ENCODE measurements at places on chromosomes 11 and 22.

GRCh38 chr11:111635706-111636045 is 33.4 kb downstream of the SIK2 start:
- DNase-seq: no peak

- no peak for DNase-seq
Measured at GRCh38 chr11:15334766-15335165, 220.0 kb downstream of the INSC start.

GRCh38 chr11:113773092-113773415 is 438 bp downstream of the ZW10 start:
- DNase-seq: no peak

DNA sequence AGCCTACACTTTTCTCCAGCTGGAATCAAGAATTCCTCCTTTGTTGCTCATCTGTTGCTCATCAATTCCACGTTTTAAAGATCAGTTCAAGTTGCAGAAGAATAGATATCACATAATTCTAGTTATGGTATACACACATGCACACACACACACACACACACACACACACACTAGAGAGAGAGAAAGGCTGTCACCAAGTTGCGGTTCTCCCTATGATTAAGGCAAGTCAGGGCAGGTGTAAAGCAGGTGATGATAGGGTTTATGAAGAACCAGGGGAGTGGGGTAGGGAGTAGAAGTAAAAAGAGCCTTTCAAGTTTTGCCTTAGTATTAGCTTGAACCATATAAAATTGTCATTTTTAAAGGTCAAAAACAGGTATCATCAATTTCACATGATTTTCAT is 31.7 kb upstream of the TMPRSS4 start:
- no peak for DNase-seq

GRCh38 chr11:116202922-116203321 is 569.9 kb downstream of the BUD13 start:
- DNase-seq: no peak

DNA sequence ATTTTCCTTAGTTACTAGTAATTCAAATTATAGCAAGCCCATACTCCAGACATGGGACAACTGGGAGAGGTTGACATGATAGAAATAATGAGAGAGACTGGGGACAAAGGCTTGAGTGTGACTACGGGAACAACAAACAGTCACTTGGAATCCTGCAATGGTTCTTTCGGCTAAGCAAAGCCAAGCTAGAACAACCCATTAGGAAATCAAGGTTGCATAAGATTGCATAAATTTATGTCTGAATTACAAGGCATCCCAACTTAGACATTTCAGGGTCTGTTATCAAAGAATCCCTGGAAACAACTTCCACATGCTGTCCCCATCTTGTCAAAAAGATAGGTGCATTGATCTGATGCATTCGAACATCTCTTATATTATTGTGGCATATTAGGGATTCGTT is 10.2 kb upstream of the NRGN start:
- DNase-seq: no peak

DNA sequence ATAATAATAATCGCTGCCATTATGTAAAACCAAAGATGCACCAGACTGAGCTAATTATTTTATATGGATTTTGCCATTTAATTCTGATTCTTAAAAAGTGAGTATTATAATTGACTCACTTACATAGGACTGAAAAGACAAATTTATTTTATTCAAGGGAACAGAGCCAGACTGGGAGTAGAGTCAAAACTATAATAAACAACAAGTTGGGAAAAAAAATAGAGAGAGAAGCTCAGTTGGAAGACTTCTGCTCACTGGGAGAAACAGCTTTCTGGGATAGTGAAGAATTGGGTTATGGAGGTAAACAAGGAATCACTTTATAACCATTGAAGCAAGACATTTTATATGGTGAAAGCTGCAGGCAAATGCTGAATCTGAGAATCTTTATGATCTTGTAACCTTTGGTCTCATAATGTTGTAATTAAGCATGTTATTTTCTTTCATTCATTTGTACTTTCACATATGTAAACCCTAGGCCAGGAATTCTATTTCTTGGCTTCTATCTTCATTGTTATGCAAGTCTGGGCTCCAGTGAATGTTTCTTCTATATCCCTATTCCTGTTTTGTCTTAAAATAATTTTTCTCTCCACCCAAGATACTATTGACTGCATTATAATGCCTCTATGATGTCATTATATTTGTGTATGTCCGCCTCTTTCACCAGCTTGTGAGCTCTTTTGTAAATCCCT is 725.3 kb upstream of the CCDC179 start:
- no peak for DNase-seq

DNA sequence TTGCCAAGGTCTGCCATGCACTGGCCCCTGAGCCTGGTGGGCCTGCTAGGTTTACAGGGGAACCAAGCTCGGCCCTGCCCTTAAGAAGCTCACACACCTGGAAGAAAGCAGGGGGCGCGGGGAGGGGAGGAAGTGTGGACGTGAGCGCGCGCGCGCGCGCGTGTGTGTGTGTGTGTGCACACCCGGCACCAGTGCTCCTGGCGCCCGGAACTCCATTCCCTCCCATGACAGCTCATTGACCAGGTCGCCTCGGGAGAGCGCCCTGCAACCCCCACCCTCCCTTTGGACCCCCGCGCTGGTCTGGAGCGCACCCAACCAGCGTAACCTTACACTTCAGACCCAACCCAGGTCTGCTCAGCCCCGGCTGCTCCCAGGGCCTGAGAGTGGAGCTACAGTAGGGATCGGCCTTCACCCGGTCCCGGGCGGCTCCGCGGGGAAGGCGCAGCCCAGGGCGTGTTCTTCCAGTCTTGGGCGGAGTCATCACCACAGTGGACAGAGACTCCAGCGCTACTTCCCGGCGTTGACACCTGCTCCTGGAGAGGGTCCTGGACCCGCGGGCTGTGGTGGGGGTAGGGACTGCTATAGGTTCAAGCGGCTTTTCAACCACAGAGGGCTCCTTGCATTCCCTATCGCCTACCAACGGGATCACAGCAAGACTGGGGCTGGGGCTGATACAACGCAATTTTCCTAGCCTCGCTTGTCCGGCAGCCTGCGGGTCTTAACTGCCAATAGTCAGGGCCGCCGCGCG is 1.5 kb downstream of the GALNT18 start:
- DNase-seq: no peak

DNA sequence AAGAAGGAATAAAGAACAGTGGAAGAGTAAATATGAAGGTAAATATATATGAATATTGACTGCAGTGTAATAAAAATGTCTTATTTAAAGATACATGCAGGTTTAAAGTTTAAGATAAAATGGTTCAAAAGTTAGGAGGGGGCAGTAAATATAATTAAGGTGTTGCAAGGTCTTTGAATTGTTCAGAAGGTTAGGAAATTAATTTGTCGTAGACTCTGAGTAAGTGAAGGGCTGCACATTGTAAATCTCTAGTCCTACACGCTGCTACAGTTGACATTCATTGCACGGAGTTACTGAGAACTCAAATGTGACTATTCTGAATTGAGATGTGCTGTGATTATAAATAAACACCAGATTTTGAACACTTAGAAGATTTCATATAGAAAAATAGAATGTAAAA is 69.8 kb upstream of the PRODH start:
- no peak for DNase-seq

DNA sequence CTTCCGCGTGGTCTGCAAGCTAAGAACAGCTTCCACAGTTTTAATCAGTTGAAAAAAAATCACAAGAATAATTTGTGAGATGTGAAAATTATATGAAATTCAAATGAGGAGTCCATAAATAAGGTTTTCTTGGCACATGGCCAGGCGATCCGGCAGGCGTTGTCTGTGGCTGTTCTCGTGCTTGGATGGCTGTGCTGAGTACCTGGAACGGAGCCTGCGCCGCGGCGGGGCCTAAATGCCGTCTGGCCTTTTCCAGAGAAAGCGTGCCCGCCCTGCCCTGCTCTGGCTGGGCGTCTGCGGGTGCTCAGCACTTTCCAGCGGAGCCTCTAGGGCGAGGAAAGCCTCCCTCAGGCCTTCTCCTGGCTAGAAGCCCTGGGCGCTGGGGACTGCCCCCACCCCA is 41.8 kb downstream of the OSBPL5 start:
- DNase-seq: no peak

DNA sequence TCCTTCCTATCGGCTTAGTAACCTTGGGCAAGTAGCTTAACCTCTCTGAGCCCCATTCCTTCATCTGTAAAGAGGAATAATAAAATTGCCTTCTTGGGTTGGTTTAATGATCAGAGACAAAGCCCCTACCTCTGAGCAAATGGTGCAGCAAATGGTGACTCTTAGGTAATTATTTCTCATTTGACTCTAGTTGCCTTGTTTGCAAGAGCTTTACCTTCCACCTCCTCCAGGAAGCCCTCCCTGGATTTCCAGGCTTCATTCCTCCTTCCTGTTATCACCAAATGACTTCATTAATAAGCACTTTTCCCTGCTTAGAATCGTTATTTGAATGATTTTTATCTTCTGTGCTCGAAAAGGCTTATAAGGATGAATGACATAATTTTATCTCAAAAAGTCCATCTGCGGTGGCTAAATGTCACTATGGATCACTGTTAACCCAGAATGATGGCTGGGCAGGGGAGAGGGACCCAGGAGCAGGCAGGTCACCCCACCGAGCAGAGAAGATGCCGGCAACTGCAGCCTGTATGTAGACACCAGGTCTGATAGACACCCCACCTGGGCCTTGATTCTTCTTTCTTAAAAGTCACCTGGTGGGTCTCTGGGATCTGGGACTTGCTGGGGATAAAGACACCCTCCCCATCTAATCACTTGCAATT is 106.6 kb downstream of the TSPAN18 start:
- no peak for DNase-seq

DNA sequence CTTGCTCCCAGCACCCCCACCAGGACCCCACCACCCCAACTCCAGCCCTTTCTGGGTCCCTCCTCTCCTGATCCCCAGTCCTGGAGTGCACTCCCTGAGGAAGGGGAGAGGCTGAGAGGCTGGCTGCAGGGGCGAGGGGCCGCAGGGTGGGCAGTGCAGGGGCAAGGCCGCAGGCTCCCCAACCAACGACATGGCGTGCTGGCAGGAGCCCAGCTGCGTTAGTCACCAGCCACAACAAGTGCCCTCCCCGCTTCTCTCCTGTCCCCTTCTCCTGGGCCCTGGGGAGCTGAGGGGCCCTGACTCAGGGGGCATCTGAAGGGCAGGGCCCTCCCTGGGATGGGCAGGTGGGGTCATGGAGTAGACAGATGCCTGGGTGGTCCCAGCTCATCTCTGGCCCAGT is 2.3 kb downstream of the CABP7 start:
- no peak for DNase-seq

GRCh38 chr11:120239713-120240640 is at the start of gene POU2F3:
TSS of gene POU2F3 (plus strand) at chr11:120240140. CDS start at chr11:120240344, 204 bp downstream.
- DNase-seq: no peak

GRCh38 chr11:60710482-60710881 is 11.1 kb downstream of the MS4A8 start:
- no peak for DNase-seq

DNA sequence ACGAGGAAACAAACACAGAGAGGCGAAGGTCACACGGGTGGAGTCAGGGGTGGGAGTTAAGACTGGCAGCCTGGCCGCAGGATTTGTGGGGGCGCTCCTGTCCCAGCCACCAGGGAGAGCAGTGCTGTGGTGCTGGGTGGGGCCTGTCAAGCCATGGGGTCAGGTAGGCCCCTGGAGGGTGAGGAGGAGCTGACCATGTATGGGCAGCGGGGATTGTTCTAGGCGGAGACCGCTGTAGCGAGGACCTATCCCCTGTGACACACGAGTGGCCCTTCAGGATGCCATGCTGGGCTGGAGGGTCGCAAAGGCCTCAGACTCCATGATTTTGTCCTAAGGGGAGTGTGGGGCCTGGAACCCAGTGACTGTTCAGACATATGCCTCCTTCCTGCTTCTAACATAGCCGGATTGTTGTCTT is 1.6 kb upstream of the RPS19BP1 start:
- DNase-seq: no peak

DNA sequence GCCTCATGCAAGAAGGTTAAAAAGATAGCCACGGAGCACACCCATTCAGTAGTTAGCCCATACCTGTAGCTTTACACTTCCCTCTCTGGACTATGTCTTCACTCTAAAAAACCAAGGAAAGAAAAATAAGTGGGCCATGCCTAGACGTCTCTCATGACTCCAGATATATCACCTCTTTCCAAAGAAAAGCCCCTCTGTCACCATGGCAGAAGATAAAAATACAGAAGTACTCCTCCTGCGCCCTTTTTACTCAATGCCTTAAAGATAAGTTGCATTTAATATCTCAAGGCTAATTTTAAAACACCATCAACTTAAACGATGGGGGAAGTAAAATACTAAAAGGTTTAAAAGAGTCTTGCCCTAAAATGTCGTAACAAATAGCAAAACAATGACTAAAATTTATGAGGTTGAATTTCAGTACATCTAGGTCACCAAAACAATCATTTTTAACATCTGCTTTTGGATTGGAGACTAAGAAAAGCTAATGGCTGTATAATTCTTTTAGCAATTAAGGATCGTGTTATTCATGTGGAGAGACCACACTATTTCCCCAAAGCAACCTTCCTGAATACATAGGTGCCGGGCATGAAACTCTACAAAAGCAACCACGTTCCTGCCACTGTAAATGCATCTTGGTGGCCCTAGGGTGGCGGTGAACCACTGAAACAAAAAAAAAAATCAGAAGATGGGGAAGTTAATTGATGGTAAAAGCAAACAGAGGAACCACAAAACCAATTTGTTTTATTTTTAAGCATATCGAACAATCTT is 46.0 kb downstream of the CELF1 start:
- DNase-seq: no peak

DNA sequence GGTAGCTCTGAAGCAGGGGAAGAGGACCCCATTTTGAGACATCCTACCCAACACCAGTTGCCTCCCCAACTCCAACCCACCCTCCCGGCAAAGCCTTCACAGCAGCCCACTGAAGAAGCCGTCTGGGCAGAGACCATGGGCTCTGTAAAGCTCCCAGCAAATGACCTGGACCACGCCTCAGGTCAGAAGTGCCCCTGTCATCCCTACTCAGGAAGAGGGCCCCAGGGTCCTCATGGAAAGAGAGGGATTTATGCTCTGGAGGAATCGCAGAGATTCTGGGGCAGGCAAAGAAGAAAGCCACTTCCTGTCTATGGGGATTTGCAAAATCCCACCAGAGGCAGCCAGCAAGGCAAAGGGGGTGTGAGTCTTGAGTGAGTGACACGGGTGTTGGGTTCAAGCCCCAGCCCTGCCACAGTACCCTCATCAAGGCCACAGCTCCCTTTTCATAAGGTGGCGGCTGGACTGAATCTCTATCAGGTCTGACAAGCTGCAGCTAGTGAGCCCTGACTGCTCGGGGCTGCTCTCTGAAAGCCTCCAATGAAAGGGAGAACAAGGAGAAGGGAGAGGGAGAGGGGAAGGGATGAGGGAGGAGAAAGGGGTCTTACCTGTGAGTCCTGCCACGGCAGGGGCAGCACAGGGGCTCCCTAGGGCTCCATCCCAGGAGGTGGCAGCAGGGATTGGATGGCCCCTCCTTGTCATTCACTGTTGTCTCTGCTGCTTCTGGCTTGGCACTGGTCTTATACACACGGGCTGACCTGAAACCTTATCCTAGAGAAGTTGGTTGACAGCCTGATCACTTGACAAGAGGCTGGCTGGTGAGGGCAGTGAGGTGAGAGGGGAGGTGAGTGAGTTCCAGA is at the start of gene UCP3:
Gene UCP3 (minus strand): TSS at position 713 of the 857 bp plus-strand sequence. CDS start 2,043 bp downstream, outside the sequence.
- DNase-seq: no peak

Data from activated gamma-delta T cell treated with anti-CD3 and anti-CD28 coated beads, Interleukin-2, amount 50 U/mL, for 16 hours (primary cell).